ENCODE measurements at places on chromosomes 16 and 17.

GRCh38 chr17:15157051-15157450 lies 108.1 kb downstream of the PMP22 start:
- DNase-seq: peak; percentile 69

- DNase-seq: no peak
These were observed 315.8 kb downstream of the XYLT1 start for GRCh38 chr16:17154981-17155380.

DNA sequence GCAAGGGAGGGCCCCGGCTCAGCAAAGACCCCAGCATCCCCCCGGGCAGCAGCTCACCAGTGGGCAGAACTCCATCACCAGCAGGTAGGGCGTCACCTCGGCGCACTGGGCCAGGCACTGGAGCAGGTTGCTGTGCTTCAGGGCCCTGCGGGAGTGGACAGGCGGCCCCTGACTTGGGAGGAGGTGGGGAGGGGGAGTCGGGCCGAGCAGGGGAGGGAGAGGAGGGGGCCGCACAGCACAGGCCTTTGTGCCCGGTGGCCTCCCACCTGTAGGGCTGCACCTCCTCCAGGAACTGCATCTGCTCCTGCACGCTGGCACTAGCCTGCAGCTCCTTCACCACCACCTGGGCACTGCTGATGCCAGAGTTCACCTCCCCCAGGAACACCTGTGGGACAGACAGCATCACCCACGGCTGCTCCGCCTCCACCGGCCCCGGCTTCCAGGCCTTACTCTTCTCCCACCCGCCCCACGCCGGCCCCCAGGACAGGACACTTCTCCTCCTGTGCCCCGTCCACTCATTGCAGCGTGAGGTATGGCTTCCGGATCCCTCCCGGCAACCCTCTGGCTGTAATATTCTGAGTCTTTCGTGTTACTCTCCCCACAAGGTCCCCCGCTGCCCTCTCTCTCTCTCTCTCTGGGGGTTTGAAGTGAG lies 37.7 kb upstream of the PVALEF start:
- no peak for DNase-seq

GRCh38 chr17:58112970-58113631 lies 29.9 kb downstream of the DYNLL2 start:
- peak; percentile 63 for DNase-seq

DNA sequence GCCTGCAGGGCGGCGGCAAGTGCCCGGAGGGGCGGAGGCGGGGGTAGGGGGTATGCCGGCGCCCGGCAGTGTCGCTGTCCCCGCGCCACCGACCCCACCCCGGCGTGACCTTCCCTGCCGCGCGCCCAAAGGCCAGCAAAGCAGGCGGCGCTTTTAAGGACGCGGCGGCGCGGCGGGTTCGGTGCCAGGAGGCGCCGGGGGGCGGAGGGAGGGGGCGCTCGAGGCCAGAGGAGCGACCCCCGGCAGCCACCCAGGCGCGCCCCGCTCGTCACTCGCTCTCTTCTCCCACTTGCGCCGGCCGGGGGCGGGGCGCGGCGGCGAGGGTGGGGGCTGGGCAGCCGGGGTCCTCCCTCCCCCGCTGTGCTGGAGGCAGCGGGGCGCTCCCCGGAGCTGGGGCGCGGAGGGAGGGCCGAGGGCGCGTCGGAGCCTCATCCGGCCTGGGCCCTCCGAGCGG lies 8.6 kb upstream of the BAHCC1 start:
- DNase-seq: peak; percentile 18

- no peak for DNase-seq
These were observed 31.4 kb downstream of the C16orf54 start for GRCh38 chr16:29714396-29714795.

- DNase-seq: no peak
These were observed 665 bp upstream of the AKAP1 start for GRCh38 chr17:57084361-57084801.

- peak; percentile 47 for DNase-seq
These were observed 48.1 kb downstream of the MYO1D start for GRCh38 chr17:32828822-32829221.

DNA sequence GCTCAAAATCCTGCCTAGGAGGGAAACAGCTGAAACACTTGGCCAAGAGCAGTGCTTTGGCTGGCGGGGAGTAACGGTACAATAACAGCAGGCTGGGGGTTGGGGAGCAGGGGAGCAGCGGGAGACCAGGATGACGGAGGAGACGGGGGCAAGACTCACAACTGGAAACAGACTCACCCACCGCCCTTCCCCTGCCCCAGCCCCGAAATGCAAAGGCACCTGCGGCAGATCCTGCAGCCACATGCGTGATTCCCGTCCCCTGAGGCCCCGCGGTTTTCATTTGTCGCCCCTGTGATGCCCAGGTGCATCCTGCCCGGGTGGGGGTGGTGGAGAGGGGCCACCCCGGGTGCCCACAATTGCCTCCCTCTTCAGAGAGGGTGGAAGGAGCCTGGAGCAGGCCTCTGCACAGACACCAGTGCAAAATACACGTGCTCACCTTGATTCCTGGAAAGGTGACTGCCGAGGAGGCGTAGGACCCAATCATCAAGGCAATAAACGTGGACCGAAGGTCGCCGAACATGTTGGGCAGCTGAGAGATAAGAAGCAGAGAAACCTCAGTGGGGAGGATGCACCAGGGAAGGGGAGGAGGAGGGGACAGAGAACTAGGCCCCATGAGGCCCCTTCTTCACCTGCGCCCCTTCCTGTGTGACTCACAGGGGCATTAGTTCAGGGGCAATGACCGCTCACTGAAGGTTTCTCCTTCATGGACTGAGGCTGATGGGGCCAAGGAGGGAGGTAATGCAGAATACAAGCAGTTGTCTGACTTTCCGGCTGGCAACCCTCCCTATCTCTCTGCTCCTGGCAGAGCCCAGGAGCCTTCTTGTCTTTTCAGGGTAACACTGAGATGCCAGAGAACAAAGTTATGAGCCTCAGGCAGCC lies 30.4 kb upstream of the PITPNA start:
- DNase-seq: no peak

- DNase-seq: peak; percentile 58
These were observed 28.4 kb upstream of the MED13 start for GRCh38 chr17:62093188-62094155.

Data from fibroblast of skin of scalp (primary cell).